ENCODE measurements at places on chromosomes 2 and 18.

GRCh38 chr2:225309516-225309915, 90.0 kb upstream of the NYAP2 start:
- DNase-seq: no peak

GRCh38 chr2:128378231-128379020, 59.8 kb upstream of the HS6ST1 start:
- no peak for DNase-seq

DNA sequence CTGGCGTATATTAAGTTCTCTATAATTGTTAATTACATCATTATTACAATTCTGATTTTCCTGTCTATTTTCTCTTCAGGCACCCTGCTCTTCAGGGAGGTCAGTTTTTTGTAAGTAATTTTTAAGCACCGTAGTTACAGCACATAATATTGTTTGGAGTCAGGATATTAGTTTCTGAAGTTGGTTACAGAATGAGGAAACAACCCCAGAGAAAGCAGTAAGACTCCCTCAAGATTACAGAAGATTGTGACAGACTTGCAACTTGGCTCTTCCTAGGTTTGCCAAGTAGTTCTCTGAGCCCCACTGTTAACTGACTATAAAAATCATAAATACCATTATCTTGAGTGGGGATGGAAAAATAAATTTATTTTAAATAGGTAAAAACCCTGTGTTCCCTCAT, 921 bp downstream of the RPE start:
- no peak for DNase-seq

GRCh38 chr18:59039449-59039848, 100.2 kb upstream of the SEC11C start:
- no peak for DNase-seq

- DNase-seq: no peak
Measured at GRCh38 chr2:222193328-222193983, 105.3 kb downstream of the PAX3 start.

- DNase-seq: no peak
Measured at GRCh38 chr2:163759013-163759412, 23.2 kb upstream of the FIGN start.

DNA sequence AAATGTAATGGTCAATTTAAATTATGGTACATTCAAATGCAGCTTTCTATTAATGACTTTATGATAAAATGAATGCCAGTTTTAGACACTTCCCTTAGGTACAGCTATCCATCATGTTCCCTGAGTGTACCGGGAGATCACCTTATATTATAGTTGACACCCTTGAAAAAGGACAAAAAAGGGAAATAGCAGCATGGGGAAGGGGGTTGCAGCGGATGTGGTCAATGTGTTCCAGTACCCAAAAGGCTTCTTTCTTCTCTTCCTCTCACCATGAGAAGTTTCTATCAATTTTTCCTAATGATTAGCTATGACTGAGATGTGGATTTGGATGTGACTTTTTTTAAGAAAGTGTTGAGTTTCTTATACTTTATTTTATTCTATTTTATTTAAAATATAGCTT, 154.4 kb downstream of the CCDC85A start:
- DNase-seq: no peak

DNA sequence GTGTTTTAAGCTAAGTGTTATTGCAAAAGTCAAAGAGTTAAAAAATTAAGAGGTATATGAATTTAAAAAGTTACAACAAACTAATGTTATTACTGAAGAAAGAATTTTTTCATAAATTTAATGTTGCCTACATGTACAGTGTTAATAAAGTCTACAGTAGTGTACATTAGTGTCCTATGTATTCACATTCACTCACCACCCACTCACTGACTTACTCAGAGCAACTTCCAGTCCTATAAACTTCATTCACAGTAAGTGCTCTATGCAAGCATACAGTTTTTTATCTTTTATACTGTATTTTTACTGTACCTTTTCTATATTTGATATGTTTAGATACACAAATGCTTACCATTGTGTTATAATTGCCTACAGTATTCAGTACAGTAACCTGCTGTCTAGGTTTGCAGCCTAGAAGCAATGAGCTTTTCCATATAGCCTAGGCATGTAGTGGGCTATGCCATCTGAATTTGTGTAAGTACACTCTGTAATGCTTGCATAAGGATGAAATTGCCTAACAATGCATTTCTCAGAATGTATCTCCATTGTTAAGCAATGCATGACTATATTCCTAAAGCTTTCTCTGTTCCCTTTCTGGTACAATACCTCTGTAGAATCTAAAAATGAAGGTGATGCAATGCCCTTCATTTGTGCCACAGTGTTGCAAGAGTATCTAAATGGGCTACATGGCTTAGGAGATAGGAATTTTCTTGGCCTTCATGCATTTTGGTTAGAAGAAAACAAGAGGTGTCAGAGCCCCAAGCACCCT, 370.8 kb upstream of the NT5C1B start:
- DNase-seq: no peak

DNA sequence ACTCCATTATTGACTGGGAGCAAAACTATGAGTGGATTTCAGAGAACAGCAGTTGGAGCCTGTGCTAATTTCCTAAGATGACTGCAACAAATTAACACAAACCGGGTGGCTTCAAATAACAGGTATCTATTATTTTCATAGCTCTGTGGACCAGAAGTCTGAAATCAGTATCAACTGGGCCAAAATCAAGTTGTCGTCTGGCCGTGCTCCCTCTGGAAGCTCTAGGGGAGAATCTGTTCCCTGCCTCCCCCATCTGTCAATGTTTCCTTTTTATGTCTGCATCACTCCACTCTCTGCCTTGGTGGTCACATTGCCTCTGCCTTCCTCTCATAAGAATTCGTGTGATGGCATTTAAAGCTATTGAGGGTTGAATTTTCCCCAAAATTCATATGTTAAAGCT, 269.8 kb downstream of the TMX3 start:
- DNase-seq: no peak

GRCh38 chr2:219173176-219173575, 3.3 kb upstream of the SLC23A3 start:
- no peak for DNase-seq

DNA sequence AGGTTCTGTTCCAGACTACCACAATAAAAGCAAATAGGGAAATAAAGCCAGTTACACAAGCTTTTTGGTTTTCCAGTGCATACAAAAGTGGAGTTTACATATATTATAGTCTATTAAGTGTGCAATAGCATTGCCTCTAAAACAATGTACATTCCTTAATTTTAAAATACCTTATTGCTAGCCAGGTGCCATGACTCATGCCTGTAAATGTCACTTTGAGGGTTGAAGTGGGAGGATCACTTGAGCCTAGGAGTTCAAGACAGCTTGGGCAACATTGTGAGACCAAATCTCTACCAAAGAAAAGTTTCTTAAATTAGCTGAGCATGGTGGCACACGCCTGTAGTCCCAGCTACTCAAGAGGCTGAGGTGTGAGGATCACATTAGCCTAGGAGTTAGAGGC, 52.9 kb upstream of the IMP4 start:
- no peak for DNase-seq

GRCh38 chr2:233039846-233040530, 7.5 kb downstream of the NEU2 start:
- no peak for DNase-seq

DNA sequence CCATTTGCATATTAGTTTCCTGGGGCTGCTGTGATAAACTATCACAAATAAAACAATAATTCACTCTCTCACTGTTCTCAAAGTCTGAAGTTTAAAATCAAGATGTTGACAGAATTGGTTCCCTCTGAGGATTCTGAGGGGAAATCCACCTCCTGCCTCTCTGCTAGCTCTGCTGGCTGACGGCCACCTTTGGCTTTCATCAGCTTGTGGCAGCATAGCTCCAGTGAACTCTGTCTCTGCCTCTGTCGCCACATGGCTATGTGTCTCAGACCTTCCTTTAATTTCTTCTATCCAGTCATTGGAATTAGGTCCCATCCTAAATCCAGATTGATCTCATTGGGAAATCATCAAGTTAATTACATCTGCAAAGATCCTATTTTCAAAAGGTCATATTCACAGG, 38.9 kb upstream of the TRIM43 start:
- no peak for DNase-seq

GRCh38 chr18:6785001-6785400, 55.5 kb downstream of the ARHGAP28 start:
- DNase-seq: no peak

- DNase-seq: no peak
Measured at GRCh38 chr2:23423062-23423872, 38.3 kb downstream of the KLHL29 start.

DNA sequence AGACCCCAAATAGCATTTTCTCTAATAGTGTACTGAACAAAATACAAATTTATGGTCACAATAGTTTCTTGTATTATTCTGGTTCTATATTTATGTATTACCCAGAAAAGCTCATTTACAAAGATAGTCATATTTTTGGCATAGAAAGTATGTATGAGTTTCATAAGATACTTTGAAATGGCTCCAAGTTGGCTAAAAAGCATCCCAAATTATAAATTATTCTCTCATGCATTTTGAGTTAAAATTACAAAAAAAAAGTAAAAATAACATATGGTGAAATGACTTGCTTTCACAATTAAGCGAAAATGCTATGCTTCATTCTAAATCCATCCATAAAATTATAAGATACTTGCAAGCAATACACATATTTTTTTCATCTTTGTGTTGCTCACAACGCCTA, 530.7 kb downstream of the ZNF804A start:
- DNase-seq: no peak

DNA sequence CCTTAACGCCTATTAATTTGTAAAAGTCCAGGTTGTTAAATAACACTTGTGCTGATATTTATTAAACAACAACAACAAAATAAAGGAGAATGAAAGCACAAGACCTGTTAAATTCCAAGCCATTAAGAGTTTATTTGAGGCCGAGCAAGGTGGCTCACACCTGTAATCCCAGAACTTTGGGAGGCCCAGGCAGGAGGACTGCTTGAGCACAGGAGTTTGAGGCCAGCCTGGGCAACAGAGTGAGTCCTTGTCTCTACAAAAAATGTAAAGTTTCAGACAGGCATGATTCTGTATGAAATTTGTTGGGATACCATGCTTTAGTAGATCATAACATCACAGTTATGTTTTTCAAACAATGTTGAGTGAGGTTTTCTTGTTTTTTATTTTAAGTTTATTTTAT, 17.1 kb downstream of the PELI1 start:
- DNase-seq: no peak

- no peak for DNase-seq
Measured at GRCh38 chr2:62895632-62896009, 155.0 kb upstream of the OTX1 start.

DNA sequence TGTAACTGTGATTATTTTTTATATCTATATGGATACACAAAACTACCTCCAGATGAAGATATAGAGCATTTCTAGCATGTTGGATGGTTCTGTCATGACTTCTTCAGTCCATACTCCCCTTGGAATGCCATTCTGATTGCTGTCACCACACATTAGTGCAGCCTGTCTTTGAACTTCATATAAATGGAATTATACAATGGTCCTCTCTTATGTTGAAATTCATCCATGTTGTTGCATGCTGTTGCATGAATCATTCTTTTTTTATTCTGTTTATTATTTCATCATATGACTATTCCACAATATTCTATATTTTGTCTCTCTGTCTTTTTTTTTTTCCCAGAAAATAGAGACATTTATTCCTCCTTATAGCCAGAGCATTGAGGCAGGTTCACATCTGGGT, 74.1 kb downstream of the OSBPL6 start:
- DNase-seq: no peak

- no peak for DNase-seq
Measured at GRCh38 chr2:85714841-85715240, 20.7 kb downstream of the GNLY start.

DNA sequence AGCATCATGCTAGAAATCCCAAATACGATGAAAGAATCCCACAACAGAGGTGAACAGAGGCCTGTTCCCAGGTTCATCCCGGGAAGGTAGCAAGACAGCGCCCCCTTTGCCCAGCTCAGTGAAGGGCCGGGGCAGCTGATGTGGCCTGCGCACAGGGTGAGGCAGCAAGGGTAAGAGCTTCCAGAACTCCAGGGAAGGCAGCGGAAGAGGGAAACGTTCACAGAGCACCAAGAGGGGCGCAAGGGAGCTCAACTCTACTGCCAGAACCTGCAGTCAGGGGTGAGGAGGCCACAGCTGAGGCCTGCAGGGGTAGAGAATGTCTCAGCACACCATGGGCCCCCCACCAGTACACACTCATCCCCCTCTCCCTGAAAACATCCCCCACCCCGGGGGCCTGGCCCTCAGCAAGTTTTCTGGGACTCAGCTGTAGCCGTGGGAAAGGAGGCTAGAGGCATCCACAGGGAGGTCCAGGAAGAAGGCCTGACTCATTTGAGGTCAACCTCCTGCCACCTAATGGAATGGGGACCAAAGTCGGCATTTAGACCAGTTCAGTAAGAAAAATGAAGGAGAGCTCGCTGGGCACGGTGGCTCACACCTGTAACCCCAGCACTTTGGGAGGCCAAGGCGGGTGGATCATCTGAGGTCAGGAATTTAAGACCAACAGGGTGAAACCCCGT, 95.6 kb upstream of the ASAP2 start:
- DNase-seq: no peak

GRCh38 chr2:167271932-167272331, 383.7 kb downstream of the XIRP2 start:
- no peak for DNase-seq

GRCh38 chr2:41711736-41712135, 336.1 kb upstream of the PKDCC start:
- DNase-seq: no peak

DNA sequence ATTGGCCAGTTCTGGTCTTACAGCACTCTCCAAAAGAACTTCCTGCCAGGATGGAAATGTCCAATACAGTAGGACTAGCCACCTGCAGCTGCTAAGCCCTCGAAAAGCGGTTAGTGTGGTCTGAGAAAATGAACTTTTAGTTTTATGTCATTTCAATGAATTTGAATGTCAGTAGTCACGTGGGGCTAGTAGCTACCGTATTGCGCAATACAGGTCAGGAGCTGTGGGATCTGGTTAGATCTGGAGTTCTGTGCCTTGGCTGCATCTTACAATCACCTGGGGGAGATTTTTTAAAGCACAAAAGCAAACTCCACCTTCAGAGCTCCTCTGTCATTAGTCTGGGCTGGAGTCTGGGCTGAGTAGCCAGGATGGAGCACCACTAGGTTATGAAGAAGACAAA, 35.9 kb downstream of the C1QL2 start:
- DNase-seq: no peak

DNA sequence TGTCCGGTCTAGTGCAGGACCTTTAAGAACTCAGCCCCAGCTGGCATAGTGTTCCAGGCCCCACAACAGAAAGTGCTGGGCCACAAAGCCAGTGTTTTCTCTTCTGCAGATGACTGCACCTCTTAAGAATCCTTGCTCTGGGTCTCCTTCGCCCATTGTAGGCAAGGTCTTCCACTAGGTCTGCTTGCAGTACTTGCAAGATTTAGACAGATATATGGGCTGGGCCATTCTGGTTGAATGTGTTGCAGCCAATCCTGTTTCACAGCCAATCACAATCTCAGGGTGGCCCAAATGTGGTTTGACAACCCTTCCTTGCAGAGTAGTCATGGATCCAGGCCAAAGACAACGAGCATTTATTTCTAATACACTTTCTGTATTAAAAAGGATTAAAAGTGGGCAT, 13.1 kb upstream of the PIEZO2 start:
- no peak for DNase-seq

GRCh38 chr2:15772086-15772595, 168.2 kb upstream of the MYCN start:
- no peak for DNase-seq

All from T follicular helper cell (primary cell).